Ovary (tissue), 10 donors: ENCODE measurements at places on chromosomes 2 and 18. TPM values are rescaled to one million over a fixed set of nuclear protein-coding genes. Genes with fewer than 3 reads are reported as not detected.

Gene ARHGAP28
- 16.6 TPM for total RNA-seq

Gene PPP4R3B
- 61.4 TPM for total RNA-seq

- H3K27ac ChIP-seq: no peak overlapping the region
- DNase-seq: no peak
- H3K4me1 ChIP-seq: no peaks in the 10 kb centered on the region
- H3K27me3 ChIP-seq: no peaks in the 10 kb centered on the region
- H3K4me3 ChIP-seq: no peak overlapping the region
- H3K36me3 ChIP-seq: no peaks in the 10 kb centered on the region
These were observed 16.2 kb downstream of the CCDC88A start for GRCh38 chr2:55403256-55403998.

- no peak for DNase-seq
- H3K4me1 ChIP-seq: no peaks in the 10 kb centered on the region
- no peak overlapping the region for H3K27ac ChIP-seq
- no peak overlapping the region for H3K4me3 ChIP-seq
- H3K36me3 ChIP-seq: no peaks in the 10 kb centered on the region
These were observed 792.1 kb upstream of the RAB6C start for GRCh38 chr2:129187343-129187742.

DNA sequence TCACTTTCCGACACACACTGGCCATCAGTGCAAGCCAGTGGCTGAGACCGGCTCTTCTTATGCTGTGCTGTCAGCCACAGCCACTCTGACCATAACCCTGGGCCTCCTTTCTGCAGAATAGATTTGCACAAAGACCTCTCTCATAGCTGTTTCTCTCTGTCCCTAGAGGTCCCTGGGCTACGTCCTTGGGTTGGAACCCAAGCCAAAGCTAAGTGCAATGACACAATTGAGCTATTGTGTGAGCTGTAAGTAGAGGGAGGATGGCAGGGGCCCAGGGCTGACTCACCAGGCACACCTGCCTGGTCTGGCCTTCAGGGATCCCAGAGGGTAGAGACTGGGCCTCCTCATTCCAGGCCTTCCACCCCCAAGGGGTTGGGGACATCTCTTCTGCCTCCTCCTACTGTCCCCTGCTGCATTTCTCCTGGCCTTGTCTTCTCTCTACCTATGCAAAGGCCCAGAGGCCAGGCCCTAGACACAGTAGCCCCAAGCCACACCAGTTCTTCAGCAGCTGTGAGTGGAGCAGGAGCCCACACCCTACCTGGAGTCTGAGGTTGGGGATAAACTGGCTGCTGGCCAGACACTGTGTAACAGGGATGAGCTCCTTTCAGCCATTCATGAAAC is 174.6 kb downstream of the NCK2 start:
- H3K36me3 ChIP-seq: no peaks in the 10 kb centered on the region
- DNase-seq: no peak
- H3K27ac ChIP-seq: no peak overlapping the region
- H3K4me1 ChIP-seq: peaks cover 1% of the 10 kb centered on the region
- no peak overlapping the region for H3K4me3 ChIP-seq
- H3K27me3 ChIP-seq: no peaks in the 10 kb centered on the region
